Amniotic stem cell (primary cell): ENCODE measurements at places on chromosomes 6 and 20.

- no peak for DNase-seq
Observed at GRCh38 chr20:20334489-20334888, 33.4 kb upstream of the INSM1 start.

- no peak for DNase-seq
Observed at GRCh38 chr20:21936261-21936660, 230.8 kb downstream of the PAX1 start.

DNA sequence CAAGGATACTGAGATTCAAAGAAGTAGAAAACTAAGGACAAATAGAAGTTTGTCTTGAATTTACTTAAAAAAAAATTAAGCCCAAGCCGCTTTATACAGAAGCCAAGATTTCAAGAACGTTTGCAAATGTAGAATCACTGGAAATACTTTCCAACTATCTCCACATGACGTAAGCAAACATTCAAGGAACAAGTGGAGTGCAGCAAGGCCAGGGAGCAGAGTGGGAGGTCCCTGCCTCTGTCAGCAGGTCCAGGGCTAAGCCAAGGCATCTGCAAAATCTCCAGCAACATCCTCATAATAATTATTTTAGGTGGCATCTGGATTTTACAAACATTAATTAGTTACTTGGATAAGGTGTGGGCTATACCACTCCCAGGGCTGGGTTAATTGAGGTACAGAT, 60.1 kb upstream of the AKIRIN2 start:
- DNase-seq: no peak

GRCh38 chr6:25387483-25387882, 108.3 kb downstream of the CARMIL1 start:
- no peak for DNase-seq
